Fibroblast of lung (primary cell): ENCODE measurements at places on chromosomes 1 and 21. TPM values are rescaled to one million over a fixed set of nuclear protein-coding genes. Genes with fewer than 3 reads are reported as not detected.

- peaks cover 15% of the 10 kb centered on the region for H3K36me3 ChIP-seq
- DNase-seq = peak; percentile 68
- H3K4me1 ChIP-seq = no peaks in the 10 kb centered on the region
- no peak overlapping the region for H3K4me3 ChIP-seq
Observed at GRCh38 chr21:43740497-43741156, 21.7 kb downstream of the PDXK start.

DNA sequence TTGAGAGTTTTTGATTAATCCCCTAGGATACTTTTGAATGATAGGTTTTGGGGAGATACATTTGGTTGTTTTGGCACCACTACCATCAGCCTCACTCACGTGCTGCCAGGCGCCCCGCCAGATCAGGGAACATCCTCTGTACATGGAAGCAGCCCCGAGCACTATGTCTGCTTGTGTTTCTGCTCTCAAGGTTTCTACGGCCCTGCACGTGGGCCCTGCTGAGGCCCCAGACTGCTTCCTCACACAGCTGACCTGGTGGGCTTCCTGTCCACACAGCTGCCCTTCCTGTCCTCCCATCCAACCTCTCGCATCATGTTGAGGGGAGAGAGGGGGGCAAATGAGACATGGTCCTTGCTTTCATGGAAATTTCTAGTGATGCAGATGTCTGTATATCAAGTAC, 20.0 kb downstream of the ADARB1 start:
- H3K27me3 ChIP-seq = no peaks in the 10 kb centered on the region
- no peaks in the 10 kb centered on the region for H3K36me3 ChIP-seq
- no peaks in the 10 kb centered on the region for H3K4me1 ChIP-seq

The TRAF3IP3 gene
- not detected in 2 replicates for total RNA-seq

GRCh38 chr1:232579958-232580941, 49.7 kb downstream of the SIPA1L2 start:
- no peaks in the 10 kb centered on the region for H3K27me3 ChIP-seq
- H3K36me3 ChIP-seq = no peaks in the 10 kb centered on the region
- no peak overlapping the region for H3K27ac ChIP-seq
- no peak overlapping the region for H3K4me3 ChIP-seq
- no peak for DNase-seq

DNA sequence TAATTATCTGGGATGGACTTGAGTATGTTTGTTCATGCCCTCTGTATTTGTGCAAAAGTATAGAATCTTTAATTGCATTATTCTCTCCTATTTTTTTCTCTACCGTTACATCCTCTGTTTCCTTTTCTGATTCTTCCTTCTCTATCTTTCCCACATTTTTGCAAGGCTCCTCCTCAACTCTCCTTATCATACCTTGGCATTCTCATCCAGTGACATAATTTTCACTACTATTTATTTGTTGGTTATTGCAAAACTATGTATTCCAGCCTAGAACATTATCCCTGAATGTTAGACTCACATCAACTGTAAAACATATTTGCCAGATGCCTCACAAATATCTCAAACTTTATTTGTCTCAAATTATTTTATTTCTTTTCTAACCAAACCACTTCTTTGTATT, 381.9 kb downstream of the COL11A1 start:
- H3K27ac ChIP-seq = no peak overlapping the region
- H3K4me1 ChIP-seq = no peaks in the 10 kb centered on the region
- H3K36me3 ChIP-seq = no peaks in the 10 kb centered on the region

The DIRAS3 gene
- total RNA-seq = 1.5 and 1.8 TPM in 2 replicates

DNA sequence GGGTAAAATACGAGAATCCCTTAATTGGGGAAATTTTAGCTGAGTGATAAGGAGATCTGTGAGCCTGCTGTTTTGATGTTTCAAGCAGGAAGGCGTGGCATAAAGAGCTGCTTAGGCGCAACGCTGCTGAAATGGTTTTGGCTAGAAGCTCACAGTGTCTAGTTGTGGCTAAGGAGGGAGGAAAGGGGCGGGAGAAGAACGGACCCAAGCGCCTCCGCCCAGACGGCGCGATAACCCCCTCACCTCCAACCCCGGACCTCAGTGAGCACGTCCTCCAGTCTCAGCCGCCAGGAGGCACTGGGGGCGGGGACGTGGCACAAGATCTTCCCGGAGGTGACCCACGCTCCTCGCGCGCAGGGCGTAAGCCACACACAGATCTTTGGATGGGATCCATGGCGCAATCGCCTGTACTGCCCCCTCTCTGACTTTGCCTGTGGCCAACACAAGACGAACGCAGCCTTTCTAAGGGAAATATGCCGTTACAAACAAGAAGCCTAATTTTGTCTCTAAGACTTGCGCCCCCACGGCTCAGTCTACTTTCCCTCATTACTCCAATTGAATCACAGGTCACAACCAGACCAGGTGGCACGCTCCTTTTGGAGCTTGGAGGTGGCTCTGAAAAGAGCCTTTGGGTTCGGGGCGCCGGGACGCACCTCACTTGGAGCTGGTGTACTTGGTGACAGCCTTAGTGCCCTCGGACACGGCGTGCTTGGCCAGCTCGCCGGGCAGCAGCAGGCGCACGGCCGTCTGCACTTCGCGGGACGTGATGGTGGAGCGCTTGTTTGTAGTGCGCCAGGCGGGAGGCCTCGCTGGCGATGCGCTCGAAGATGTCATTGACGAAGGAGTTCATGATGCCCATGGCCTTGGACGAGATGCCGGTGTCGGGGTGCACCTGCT, 23.4 kb upstream of the RNF187 start:
- H3K36me3 ChIP-seq = no peaks in the 10 kb centered on the region
- peaks cover 11% of the 10 kb centered on the region for H3K27me3 ChIP-seq
- H3K4me1 ChIP-seq = no peaks in the 10 kb centered on the region

DNA sequence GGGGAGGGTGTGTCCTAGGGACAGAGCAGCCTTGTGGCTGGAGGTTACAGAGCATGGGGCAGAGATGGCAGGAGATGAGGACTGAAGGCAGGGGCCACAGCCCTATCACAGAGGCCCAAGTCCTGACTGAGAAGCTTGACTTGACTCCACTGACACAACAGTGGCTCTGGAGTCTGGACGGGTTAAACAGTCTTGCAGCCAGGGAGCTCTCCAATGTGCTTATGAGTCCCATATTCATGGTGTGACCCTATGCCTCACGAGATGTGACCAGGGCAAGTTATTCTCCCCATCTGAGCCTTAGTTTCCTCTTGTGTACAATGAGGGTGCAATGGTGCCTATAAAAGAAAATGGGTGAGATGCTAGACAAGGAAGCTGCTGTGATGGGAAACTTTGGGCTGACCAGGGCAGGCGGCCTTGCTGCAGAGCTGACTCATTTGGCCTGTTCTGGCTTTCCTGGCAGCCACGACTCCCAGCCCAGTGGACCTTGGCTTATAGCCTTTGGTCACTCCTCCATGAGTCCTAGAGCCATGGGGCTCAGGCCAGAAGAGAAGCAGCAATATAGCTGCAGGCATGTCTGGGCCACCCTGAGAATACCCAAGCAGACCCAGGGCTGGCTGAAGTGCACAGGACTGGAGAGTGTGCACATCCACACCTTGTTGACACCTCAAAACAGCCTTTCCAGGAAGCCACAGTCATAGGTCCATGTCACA, 2.8 kb upstream of the TTC22 start:
- no peaks in the 10 kb centered on the region for H3K36me3 ChIP-seq
- no peak overlapping the region for H3K4me3 ChIP-seq
- H3K27me3 ChIP-seq = peaks cover 28% of the 10 kb centered on the region
- DNase-seq = peak; percentile 28
- H3K4me1 ChIP-seq = no peaks in the 10 kb centered on the region
- H3K27ac ChIP-seq = no peak overlapping the region

The MAP3K21 gene
- total RNA-seq = 0.17 and 0.51 TPM in 2 replicates

DNA sequence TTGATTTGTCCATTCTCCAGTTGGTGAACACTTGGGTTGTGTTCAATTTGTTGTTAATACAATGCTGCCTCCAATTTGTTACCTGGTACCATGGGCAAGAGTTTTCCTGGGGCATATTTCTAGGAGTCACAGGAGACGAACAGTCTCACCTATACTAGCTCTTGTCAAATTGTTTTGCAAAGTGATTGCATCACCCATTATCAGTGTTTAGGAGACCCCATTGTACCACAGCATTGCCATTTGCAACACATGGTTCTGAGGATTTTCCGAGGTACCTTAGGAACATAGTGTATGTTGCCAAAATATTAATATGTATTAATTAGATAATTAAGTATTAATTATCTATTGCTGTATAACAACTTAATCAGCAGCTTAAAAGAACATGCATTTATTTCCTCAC, 97.8 kb downstream of the LPAR3 start:
- no peak overlapping the region for H3K27ac ChIP-seq
- no peaks in the 10 kb centered on the region for H3K36me3 ChIP-seq

DNA sequence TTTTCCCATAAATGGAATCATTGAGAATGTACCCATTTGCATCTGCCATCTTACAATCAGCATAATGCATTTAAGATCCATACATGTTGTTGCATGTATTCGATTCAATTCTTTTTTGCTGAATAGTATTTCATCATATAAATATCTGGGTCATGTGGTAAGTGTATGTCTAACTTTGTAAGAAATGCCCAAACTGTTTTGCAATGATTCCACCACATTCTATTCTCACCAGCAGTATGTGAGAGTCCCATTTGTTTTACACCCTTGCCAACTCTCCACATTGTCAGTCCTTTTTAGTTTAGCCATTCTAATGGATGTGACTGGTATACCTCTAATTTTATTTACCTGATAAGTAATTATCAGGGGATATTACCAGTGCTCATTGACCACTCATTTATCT, 115.8 kb upstream of the PBX1 start:
- no peak overlapping the region for H3K27ac ChIP-seq
- H3K36me3 ChIP-seq = no peaks in the 10 kb centered on the region
- H3K4me3 ChIP-seq = no peak overlapping the region
- DNase-seq = peak; percentile 36
- no peaks in the 10 kb centered on the region for H3K4me1 ChIP-seq
- H3K27me3 ChIP-seq = no peaks in the 10 kb centered on the region

The LIN28A gene
- total RNA-seq = not detected in 2 replicates

GRCh38 chr1:55284856-55285255, 69.7 kb upstream of the USP24 start:
- no peak overlapping the region for H3K27ac ChIP-seq
- no peaks in the 10 kb centered on the region for H3K36me3 ChIP-seq
- peak; percentile 75 for DNase-seq
- H3K27me3 ChIP-seq = no peaks in the 10 kb centered on the region
